Naive thymus-derived CD8-positive, alpha-beta T cell (primary cell): ENCODE measurements at places on chromosomes 4 and X.

- peak; percentile 5 for DNase-seq
Observed at GRCh38 chrX:24148535-24149350, 786 bp upstream of the ZFX start.

- no peak for DNase-seq
Observed at GRCh38 chr4:98864560-98864959, 64.4 kb downstream of the EIF4E start.

- DNase-seq: no peak
Observed at GRCh38 chr4:170777663-170778062, 687.9 kb upstream of the AADAT start.

DNA sequence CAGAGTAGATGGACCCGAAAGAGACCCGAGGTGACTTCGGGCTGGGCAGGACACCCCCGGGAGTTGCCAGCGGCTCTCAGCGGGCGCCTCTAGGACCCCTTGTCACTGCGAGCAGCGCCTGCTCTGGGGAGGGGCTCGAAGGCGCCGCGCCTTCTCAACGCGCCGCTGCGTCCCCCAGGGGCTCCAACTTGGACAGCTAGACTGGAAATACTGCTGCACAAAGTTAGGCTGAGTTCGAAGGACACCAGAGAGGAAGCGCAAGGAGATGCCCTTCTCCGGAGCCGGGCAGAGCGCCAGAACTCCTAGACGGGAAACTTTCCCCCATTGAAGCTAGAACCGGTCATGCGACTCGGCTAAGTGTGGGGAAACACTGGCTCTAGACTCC, 493 bp upstream of the KCNIP4 start:
- no peak for DNase-seq

GRCh38 chrX:49129427-49129826, 5.9 kb upstream of the GPKOW start:
- no peak for DNase-seq

DNA sequence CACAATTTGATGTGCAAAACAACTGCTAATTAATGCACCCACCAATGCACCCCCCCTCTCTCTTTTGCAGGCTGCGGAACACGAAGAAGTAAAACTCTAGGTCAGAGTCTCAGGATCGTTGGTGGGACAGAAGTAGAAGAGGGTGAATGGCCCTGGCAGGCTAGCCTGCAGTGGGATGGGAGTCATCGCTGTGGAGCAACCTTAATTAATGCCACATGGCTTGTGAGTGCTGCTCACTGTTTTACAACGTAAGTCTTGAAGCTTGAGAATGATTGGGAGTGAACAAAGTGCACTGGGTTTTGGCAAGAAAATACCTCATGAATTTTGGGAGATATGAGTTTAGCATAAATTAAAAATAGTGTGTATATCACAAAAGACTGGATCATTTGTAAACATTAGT, 28.9 kb downstream of the TMPRSS11E start:
- no peak for DNase-seq
